Cerebellar nuclear complex (tissue), 1 donor: ENCODE measurements at places on chromosomes 3 and 15.

- DNase-seq: peak; percentile 23
These were observed 74.4 kb downstream of the MOBP start for GRCh38 chr3:39541917-39542329.

GRCh38 chr3:183586477-183586876 lies 31.0 kb upstream of the KLHL6 start:
- no peak for DNase-seq

DNA sequence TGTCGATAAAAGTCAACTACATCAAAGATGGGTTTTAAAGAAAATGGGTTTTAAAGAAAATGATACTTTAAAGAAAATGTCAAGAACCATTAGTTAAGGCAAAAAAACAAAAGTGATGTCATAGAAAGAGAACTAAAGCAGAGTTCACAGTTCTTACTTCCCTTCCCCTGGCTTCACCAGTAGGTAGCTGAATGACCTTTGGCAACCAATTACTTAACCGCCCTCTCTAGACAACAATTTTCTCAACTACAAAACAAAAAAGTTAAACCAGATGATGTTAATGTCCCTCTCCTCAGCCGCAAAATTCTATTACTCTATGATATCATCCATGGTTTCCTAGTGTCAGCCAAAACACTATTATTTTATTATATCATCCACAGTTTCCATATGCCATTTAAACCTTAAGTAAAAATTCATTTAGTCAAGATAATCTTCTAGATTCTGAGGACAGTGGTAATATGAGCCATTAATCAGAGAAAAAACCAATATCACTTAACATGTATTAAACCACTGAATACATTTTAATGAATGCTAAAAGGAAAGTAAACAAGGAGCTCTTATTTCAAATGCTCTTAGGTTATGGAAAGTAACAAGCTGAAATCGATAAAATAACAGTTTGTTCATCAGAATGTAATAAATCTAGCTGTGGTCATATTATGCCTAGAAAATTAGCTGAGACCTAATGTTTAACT lies 13.1 kb downstream of the RYK start:
- DNase-seq: no peak

DNA sequence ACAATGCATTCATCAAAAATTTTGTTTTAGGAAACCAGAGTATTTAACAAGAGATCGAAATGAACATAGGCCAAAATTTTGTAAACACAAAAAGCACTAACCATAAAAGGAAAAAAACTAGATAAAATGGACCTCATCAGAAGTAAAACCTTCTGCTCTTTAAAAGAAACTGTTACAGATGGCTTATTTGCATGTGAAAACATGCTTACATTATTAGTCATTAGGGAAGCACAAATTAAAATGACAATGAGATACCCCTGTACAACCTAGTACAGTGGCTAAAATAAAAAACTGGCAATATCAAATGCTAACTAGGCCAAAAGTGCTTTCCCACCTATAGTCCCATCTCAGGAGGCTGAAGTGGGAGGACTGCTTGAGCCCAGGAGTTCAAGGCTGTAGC lies 19.3 kb downstream of the UBR1 start:
- no peak for DNase-seq

DNA sequence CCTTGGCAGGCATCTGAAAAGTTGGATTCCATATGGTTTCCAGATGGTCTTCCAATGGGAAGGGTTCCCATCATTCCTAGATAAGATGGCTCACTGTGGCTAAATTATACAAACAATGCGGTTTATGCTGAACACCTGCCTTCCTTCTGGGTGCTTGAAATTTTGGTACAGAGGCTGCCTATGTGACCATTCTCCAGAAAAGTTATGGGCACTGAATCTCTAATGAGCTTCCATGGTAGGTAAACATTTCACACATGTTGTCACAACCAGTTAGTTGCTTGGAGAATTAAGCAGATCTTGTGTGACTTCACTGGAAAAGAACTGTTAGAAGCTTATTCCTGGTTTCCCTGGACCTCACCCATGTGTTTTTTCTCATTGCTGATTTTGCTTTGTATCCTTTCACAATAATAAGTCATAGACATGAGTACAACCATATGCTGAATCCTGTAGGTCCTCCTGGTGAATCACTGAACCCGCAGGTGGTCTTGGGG lies 30.1 kb downstream of the PLOD2 start:
- DNase-seq: no peak

- DNase-seq: no peak
These were observed 273.7 kb upstream of the ATP11B start for GRCh38 chr3:182519569-182519968.
